T-cell (primary cell): ENCODE measurements at places on chromosomes 5 and 9. TPM values are rescaled to one million over a fixed set of nuclear protein-coding genes. Genes with fewer than 3 reads are reported as not detected.

- DNase-seq: no peak
Observed at GRCh38 chr5:91291628-91292569, 91.2 kb downstream of the ARRDC3 start.

- DNase-seq: no peak
Observed at GRCh38 chr5:1497242-1497777, 26.4 kb downstream of the LPCAT1 start.

GRCh38 chr5:160357861-160358411 lies 12.5 kb downstream of the C1QTNF2 start:
- no peak for DNase-seq

TNC gene
- not detected for total RNA-seq

OLFM1 gene
- total RNA-seq: not detected

- DNase-seq: no peak
Observed at GRCh38 chr5:61177716-61178115, 15.4 kb upstream of the SMIM15 start.

MARVELD2 gene
- 1.2 TPM for total RNA-seq

SPATA31A7 gene
- not detected for total RNA-seq

STKLD1 gene
- total RNA-seq: 0.49 TPM

DNA sequence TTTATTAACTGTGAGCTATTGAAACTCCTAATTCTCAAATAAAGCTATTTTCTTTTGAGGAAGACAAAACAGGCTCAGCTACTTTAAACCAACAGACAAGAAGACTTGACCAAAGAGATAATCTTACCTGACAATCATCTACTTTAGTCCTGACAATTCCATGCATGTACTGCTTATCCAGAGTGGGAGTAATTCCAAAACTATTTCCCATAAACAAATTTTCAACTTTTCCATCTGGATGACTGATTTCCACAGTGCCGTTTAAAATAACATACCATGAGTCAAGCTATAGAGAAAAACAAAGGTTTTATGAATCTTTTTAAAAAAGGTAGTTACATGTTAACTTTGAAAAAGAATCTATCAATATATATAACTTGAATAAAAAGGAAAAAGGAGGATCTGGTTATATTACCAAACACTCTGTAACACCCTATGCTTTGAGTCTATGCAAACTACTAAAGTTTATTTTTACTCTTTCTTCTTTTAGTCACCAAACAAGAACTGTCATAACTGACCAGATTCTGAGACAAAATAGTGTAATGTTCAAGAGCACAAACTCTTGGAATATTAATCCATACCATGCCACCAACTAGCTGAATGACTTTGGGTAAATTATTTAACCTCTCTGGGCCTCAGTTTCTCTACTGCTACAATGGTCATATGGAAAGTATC lies 129.7 kb downstream of the RAPGEF6 start:
- DNase-seq: no peak

SH3TC2 gene
- not detected for total RNA-seq

DNA sequence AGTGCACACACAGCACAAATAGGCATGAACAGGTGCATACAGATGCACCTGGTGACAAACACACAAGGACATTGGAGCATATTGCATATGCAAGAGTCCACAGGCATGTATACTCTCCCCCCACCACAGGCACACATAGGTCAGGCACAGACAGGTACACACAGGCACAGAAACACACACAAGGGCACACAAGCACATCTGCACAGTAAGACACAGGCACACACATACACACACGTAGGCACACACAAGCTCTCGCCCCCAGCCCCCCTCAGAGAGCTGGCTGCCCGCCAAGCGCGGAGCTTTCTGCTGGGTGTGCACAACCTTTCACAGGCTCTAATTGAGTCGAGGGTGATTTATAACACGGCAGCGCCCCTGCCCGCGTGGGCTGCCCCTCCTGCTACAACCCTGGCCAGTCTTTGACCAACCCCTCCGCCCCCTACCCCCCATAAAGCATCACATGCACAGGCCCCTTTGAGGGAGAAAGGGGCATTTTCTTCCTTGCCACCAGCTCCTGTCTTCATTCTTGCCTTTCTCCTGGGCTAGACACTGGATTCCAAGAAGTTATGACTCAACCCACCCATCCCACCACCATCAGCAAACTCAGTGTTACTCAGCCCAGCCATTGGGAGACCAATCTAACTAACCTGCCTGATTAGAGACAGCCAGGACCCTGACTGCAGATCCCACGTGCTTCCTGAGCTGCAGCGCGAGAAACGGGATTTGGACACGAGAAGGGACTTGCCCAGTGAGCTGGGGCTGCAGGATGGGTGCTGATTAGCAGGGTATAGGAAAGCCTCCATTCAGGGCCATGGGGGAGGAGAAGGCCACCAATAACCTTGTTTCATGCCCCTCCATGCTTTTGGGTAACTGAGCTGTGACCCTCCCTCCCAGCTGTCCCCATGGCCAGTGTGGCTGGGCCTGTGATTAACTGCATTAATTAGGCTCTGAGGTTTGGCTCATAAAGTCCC lies 42.8 kb upstream of the PSD2 start:
- DNase-seq: no peak

SEMA6A gene
- total RNA-seq: 0.79 TPM

DNA sequence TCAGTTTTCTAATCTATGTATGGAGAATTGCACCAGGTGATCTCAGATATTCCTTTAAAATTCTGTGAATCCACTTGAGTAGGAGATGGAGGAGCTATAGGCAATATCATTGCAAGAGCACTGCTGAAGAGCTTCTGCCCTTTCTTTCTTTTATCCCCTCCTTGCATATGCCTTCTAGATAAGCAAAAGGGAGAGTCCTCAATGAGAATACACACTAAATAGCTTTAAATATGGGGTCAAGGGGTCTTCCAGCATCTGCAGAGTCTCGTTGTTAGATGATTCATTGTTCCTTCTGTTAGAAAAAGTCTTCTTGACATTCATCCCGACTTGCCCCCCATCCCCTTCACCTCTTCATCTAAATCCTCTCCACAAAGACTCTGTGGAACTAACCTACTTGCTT lies 156.1 kb downstream of the PIK3R1 start:
- no peak for DNase-seq

CRB2 gene
- not detected for total RNA-seq

CCNB1 gene
- total RNA-seq: 3.4 TPM

- no peak for DNase-seq
Observed at GRCh38 chr5:520850-521226, 3.4 kb downstream of the SLC9A3 start.

GRCh38 chr9:38160613-38161215 lies 91.7 kb upstream of the SHB start:
- DNase-seq: peak; percentile 52

DNA sequence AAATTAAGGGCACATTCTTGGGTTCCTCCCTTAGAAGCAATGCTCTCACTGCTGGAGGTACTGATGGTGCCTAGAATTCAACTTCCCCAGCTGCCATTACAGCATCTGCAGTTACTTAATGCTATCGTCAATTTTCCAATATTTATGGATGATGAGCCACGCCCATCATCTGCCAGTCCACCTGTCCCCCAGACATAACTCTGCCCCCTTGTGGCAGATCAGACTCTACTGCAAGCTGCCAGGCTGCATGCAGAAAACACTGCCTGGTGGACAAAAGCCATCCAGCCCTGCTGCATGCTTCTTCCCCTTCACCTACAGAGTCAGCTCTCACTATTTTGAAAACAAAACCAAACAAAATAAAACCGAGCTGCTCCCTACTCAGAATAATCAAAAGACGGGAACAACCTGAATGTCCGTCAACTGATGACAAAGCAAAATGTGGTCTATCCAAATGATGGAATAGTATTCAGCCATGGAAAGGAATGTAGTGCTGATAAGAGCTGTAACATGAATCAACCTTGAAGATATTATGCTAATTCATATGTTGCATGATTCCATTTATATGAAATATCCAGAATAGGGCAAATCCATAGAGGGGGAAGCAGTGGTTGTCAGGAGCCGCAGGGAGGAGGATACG lies 66.4 kb downstream of the RETREG1 start:
- no peak for DNase-seq

OXCT1 gene
- total RNA-seq: 25.7 TPM

ZNF367 gene
- 4.0 TPM for total RNA-seq

IFNA5 gene
- not detected for total RNA-seq

DNA sequence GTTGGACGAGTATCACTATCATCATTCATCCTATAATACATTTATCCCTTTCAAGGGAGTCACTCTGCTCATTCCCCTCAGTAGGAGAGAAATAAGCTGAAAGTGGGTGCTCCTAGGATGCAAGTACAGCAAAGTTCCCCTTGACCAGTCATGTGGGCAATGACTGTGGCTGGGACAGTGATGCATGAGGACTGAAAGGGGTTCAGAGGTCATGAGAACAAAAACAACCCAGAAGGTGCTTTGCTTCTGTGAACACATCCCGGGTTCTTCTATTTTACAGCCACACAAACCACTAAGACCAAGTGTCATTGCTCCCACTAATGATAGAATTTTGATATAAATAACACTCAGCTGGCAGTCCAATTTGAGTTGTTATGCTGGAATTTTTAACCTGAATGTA lies 177.8 kb upstream of the ADCY2 start:
- no peak for DNase-seq

GRCh38 chr9:121598965-121599871 lies 52.2 kb upstream of the DAB2IP start:
- no peak for DNase-seq

DNA sequence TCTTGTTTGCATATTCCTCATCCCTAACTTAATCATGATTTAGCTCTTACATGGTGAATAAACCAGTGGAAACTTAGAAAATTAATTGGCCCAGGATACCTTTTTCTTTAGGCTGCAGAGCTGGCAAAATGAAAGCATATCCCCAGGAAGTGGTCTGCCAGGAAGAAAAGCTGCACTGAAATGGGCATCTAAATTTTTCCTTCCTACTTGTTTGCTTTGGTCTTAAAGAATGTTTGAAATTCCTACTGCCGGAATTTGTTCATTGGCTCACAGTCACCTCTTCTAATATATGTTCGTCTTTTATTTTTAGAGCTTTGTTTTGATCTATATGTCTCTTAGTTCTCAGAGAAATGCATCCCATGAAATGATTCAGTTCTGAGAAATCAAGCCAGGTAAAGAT lies 113.2 kb upstream of the ELL2 start:
- DNase-seq: no peak

- DNase-seq: no peak
Observed at GRCh38 chr5:466661-467310, 23.8 kb downstream of the EXOC3 start.

PLEKHG4B gene
- total RNA-seq: not detected

DNA sequence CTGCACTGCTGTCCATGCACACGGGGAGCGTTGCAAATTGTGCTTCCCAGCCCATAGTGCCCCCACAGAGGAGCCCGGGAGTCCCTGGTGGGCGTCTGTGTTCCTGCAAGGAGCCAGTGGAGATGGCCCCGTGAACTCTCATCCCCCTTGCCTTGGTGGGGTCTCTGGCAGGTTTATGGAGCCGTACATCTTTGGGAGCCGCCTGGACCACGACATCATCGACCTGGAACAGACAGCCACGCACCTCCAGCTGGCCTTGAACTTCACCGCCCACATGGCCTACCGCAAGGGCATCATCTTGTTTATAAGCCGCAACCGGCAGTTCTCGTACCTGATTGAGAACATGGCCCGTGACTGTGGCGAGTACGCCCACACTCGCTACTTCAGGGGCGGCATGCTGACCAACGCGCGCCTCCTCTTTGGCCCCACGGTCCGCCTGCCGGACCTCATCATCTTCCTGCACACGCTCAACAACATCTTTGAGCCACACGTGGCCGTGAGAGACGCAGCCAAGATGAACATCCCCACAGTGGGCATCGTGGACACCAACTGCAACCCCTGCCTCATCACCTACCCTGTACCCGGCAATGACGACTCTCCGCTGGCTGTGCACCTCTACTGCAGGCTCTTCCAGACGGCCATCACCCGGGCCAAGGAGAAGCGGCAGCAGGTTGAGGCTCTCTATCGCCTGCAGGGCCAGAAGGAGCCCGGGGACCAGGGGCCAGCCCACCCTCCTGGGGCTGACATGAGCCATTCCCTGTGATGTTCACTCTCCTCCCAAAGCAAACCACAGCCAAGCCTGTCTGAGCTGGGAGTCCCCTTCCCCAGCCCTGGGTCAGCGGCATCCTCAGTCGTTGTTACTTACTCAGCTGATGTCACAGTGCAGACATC lies 3.1 kb downstream of the MRPS2 start:
- no peak for DNase-seq

GRCh38 chr5:2066373-2066772 lies 183.6 kb upstream of the IRX4 start:
- no peak for DNase-seq

GRCh38 chr5:111478898-111479297 lies 33.4 kb downstream of the STARD4 start:
- DNase-seq: no peak

DNA sequence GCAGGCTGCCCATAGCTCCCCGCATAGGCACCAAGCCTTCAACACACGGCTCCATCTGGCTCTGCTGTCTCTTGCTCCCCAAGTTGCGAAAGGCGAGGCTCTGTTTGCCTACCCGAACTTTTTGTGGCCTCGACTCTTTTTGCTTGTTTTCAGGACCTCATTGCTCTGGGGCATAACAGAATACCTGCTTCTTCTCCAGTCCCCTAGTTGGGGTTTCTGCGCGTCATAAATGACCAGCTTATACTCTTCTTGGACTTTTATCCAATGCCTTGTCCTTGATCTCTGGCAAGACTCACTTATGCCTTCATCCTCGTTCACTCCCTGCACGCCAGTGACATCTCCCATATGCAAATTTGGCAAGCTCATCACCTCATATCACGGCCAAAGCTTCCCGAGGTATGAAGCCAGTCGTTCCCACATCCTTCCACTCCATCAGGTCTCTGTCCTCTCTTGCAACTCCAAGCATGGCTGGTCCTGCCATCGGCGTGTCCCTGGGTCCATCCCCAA lies 238.8 kb upstream of the ADAMTS16 start:
- DNase-seq: no peak

SOX30 gene
- total RNA-seq: 0.44 TPM

GRCh38 chr9:96383165-96383942 lies at the start of gene SLC35D2:
SLC35D2 (minus strand) TSS chr9:96383711; CDS start chr9:96383634, 77 bp downstream.
- peak; percentile 7 for DNase-seq

DNA sequence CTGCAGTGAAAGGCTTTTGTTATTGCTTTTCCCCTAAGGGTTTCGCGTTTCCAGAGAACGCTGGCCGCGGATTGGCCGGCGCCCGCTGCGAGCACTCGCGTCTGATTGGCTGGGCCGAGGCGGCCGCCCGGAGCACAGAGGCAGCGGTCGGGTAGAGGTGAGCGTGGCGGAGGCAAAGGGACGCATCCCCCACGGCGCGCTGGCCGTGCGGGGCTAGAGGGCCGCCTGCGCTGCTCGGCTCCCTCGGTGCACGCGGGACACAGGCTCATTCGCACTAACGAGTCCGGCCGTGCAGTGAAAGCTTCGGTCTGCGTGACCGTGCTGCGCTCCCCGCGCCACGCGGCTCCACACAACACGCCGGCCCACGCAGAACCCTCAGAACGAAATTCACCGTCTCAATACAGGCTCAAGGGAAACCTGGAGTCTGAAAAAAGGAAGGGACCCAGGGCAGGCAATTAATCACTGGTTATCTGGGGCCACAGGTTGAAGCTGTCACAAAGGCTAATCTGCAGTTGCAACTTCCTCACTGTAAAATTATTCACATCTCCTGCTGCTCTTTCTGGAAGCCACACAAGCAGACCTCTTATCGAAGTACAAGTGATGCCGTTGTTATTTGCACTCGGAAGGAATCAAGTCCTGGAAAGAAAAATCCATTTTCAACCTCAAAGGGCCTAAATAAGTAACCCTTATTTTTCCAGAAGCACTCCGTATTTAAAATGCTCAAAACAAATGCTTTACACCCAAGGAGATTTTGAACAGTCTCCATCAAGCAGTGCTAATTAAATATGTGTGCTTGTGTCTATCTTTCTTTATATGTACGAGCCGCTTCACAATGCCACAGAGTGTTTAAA lies 94.6 kb downstream of the ZNF608 start:
- DNase-seq: no peak

- no peak for DNase-seq
Observed at GRCh38 chr5:119396030-119396664, 40.3 kb downstream of the TNFAIP8 start.
